ENCODE measurements at places on chromosomes 6 and 20.

GRCh38 chr6:26033085-26033940 lies 53.9 kb upstream of the HFE start:
- peak; percentile 99 for DNase-seq

GRCh38 chr6:110815015-110815410 lies 256 bp downstream of the CDK19 start:
- DNase-seq = no peak

DNA sequence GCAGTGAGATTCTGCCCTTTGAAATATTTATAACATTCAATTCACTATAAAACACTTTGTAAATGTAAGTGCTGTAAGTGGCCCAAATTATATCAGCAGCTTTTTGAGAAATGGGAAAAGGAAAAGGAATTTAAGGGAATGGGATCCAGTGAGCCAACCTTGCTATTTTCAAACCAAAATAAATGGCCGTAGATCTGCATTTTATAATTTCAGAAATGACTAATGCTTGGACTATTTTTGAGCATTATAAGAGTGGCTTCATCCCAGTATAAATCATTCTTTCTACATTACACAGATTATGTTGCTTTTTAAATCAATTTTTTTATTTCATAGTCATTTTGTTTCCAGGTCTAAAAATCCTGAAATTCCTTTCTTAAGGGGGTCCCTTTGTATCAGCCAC lies 49.2 kb downstream of the ANKRD6 start:
- no peak for DNase-seq

GRCh38 chr6:27157459-27158315 lies 89.8 kb upstream of the PRSS16 start:
- DNase-seq = peak; percentile 58

GRCh38 chr6:43865932-43866645 lies 96.1 kb downstream of the VEGFA start:
- DNase-seq = peak; percentile 74

GRCh38 chr20:48912065-48912464 lies 9.4 kb upstream of the ARFGEF2 start:
- DNase-seq = no peak

- peak; percentile 5 for DNase-seq
Measured at GRCh38 chr20:49395183-49395582, 87.3 kb downstream of the KCNB1 start.

DNA sequence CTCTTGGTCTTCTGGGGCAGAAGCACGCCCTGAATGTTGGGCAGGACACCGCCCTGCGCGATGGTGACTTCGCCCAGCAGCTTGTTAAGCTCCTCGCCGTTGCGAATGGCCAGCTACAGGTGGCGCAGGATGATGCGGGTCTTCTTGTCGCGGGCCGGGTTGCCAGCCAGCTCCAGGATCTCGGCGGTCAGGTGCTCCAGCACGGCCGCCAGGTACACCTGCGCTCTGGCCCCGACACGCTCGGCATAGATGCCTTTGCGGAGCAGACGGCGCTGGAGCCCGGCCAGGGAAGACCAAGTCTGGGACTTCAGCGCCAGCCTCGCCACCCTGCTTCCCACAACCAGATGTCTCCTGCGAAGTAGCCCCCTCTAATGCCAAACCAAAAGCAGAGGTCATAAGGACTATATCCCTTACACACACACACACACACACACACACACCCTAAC lies 8.0 kb upstream of the SLC17A3 start:
- no peak for DNase-seq

DNA sequence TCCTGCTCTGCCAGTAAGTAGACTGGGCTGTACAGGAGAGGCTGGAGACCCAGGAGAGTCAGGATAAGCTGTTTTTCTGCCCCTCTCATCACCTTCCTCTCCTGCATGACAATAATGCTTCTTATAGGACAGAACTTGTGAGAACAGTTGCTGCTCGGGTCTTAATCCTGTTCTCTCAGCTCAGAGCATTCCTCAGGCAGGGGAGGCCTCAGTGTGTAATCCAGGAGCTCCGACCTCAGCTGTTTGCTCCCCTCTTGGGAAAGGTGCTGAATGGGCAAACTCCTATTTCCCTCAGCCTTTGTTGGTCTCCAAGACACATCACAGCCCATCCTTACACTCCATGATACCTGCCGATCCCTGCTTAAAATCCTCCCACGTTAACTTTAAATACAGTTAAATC lies 134.9 kb upstream of the LRFN2 start:
- no peak for DNase-seq

DNA sequence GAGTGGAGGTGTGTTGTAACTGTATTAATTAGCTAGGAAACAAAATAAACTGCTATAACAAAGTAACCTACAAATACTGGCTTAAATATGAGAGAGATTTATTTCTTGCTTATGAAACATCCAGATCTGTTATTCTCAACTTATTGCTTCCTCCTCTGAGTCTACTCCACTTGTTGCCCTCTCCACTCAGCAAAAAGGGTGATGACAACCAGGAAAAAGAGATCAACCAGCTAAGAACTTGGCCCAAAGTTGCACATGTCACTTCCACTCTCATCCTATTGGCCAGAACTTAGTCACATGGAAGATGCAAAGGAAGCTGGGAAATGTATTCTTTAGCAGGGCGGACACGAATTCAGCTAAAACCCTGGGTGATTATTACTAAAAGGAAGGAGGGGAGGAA lies 5.2 kb upstream of the TP53RK start:
- DNase-seq = no peak

GRCh38 chr6:47524136-47524845 lies 46.7 kb downstream of the CD2AP start:
- no peak for DNase-seq

- no peak for DNase-seq
Measured at GRCh38 chr20:9225879-9226278, 157.0 kb downstream of the PLCB4 start.

DNA sequence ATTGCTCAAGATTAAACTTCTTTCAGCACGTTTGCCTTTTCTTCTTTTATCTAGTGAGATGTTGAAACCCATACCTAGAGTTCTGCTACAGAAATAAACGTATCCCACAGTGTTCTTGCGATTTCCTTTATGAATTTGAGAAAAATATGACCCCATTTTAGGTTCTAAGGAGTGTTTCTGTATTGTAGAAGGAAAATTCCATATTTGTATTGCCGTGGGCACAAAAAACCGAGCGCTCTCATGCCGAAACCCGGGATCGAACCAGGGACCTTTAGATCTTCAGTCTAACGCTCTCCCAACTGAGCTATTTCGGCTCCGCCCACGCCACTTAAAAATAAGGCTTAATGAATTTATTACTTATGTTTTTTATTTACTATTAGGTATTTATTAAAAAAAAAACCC lies 23.7 kb downstream of the ZNF311 start:
- peak; percentile 78 for DNase-seq

- no peak for DNase-seq
Measured at GRCh38 chr6:13859871-13860555, 45.7 kb upstream of the MCUR1 start.

DNA sequence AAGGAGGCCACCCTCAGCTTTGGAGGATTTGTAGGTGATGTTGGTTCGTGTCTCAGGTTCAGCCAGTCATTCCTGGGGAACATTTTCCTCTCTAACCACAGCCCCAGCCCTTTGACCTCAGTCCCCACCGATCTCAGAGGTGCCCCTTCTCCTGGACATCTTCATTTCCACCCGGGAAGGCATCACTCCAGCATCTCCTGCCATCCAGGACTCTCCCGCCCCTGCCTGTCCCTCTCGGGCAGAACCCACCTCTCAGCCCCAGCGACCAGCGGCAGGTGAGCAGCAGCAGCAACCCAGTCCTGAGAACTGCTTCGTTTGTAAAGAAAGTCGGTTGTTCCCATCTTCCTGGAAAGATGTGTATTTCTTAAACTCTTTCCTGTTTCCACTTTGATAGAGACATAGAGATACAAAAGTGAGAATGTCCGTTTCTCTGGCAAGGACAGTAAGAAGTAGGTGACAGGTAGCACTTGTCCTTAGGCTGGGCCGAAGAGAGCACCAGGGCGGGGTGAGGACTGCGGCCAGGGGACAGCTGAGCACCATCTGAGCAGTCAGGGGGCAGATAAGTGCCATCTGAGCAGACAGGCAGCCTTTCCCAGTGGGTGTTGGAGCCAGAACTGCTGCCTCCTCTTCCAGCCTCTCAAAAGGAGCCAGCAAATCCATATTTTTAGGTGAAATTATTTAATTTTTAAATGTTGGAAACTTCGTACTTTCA lies 142.2 kb downstream of the CDH4 start:
- DNase-seq = no peak

DNA sequence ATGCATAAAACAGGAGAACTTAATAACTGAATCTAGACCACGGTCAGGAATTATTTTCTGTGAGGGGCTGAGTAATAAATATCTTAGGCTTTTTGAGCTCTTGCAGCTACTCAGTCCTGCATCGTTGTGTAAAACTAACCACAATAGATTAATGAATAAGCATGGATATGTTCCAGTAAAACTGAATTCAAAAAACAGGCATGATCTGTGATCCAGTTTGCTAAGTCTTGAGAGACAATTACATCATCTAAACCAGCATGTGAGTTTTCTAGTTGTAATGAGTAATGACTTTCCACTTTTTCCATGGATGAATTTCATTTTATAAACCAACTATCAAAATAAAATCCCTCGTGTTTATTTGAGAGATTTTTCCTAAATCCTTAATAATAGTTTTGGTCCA lies 336.8 kb downstream of the RFPL4B start:
- peak; percentile 89 for DNase-seq

DNA sequence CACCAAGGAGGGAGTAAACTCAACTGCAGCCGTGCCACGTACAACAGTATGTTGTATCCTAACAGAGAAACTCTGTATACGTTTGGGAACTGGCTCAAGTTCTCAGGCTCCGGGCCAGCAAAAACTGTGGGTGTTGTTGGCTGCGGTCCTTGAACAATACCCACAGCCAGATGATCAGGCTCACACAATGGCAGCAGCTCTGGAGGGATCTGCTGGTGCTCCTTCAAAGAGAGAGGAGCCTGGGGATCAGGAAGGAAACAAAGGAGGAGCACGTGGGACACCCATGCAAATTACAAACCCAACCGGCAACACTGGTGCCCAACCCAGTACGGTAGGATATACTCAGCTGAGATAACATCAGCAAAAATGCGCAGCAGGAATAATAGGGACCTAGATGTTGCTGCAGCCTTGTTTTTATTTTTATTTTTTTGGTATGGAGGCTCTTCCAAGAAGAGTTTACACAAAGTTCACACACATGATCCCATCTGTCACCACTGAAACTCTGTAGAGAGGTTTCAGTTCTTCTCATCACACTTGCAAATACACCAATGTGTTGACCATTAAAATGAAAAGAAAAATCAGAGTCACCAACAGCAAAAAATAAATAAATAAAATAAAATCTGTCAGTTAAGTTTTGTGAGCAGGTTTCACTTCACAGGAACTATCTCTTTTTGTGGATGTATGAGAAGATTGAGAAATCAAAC lies 41.2 kb upstream of the PDE10A start:
- no peak for DNase-seq

DNA sequence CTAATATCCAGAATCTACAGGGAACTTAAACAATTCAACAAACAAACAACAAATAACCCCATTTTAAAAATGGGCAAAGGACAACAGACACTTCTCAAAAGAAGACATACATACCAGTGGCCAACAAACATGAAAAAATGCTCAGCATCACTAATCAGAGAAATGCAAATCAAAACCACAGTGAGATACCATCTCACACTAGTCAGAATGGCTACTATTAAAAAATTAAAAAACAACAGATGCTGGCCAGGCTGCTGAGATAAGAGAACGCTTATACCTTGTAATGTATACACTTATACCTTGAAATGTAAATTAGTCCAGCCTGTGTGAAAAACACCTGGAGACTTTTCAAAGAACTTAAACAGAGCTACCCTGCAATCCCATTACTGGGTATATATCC lies 166.8 kb downstream of the IBTK start:
- peak; percentile 30 for DNase-seq

DNA sequence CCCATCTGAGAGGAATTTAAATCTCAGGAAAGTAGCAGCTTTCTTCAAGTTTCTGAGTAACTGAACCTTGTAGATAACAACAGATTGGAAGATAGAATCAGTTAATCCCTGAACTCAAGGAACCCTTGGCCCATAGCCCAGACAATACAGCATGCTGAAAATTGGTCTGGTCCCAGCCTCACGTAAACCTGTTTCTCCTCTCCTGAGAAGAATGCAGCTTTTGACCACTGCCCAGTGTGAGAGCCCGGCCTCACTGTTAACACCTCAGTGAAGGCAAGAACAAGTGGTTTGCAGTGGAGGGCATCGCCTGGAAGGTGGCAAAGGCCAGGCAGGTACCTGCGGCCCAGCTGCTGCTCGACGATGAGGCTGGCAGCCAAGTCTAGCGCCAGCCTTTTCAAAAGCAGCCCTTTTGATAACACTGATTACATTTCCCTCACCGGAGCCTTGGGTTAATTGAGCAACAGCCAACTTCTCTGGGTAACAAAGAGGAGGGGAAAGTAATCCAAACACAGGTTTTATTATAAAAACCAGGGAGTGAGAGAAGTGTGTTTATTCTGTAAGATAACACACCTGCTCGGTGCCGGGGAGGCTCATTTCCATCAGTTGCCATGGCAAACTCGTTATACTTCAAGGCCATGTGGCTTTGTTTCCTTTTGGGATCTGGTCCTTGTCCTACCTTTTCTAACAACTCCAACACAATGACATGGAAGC lies 54.0 kb downstream of the TRAF3IP2 start:
- peak; percentile 84 for DNase-seq

GRCh38 chr6:75906871-75907270 lies 157.8 kb downstream of the MYO6 start:
- no peak for DNase-seq

DNA sequence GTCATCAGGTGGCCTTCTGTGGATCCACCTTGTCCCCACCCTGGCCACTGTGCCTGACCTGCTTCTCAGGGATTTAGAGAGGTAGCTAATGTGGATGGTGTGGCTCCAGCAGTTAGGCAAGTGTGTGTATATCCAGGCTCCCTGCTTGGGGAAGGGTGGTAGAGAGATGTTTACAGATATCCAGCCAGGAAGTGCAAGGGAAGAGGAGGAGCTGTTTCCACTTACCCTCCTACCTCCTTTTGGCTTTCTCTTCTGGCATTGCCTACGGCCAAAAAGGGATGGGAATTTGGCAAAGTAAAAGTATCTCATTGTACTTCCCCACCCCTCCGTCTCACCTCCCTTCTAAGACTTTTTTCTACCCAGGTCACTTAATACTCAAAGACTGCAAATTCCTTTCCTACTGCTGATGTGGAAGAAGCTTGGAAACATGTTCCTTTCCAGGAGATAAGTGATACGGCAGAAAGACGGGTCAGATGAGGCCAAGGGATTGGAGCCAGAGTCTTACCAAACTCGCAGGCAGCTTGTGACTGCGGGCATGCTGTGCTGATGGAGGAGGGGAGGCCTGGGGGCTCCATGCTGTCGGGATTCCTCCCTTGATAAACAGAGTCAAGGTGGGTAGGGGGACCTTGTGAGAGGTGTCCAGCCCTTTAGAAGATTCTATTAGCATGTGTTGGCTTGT lies 253.4 kb downstream of the PRL start:
- no peak for DNase-seq

- DNase-seq = no peak
Measured at GRCh38 chr20:32350421-32350820, 7.7 kb upstream of the ASXL1 start.

GRCh38 chr6:25038999-25039398 lies 103.2 kb upstream of the RIPOR2 start:
- no peak for DNase-seq

GRCh38 chr6:22249711-22250350 lies 47.0 kb downstream of the PRL start:
- DNase-seq = no peak

- no peak for DNase-seq
Measured at GRCh38 chr6:13048113-13048512, 280.2 kb downstream of the TBC1D7 start.

All from fibroblast of villous mesenchyme (primary cell).